ENCODE measurements at places on chromosomes 3 and 15.
A peak's percentile ranks its signal among the peaks of the same experiment; 100 is the strongest.

DNA sequence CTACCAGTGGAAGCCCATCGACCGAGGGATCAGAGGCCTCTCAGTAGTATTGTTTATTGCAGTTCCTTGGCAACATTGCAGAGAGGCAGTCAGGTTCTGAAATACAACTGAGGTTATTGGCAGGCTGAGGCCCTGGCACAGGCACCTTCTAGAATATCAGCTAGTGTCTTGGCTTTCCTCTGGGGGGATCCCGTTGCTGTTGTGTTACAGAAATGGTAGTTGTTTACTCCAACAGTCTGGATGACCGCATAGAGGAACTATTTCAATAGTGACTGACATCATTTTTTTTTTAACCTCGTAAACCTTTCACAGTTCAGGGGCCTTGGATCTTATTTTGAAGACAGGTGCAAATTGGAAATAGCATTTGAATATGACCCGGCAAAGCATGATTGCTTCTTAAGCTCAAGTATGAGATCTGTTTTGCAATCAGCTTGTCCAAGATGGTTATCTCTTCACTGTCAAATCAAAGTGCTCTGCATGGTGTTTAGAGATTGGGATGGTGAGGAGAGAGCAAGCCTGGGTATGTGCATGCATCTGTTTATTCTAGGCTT lies 63.9 kb downstream of the PGPEP1L start:
- DNase-seq: peak; percentile 44

GRCh38 chr15:32933236-32933635 lies 215.4 kb downstream of the GREM1 start:
- peak; percentile 16 for DNase-seq

DNA sequence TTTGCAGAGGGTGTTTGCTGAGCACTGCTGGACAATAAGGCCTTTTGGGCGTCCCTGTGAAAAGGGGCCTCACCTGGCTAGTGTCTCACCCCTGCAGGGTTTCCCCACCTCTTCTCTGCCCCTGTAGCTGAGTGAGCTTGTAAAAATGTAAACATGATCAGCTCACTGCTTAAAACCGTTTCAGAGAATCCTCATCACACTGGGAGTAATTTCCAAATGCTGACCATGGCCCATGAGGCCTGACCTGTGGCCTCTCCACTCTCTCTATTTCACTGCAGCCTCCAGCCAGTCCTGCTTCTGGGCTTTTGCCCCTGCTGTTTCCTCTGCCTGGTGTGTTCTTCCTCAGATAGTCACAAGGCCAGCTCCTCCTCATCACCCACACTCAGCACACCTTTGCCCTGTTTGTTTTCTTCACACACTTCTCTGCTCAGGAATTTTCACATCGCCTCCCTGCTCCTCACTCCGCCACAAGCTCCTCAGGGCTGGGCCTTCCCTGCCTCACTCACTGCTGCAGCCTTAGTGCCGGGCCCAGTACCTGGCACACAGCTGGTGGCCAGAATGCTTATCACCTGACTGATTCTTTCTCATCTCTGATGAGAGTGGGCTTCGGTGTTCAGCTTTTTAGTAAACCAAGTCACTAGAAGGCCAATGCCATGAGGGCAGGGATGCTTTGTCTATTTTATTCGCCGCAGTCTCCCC lies 79.3 kb upstream of the SEC13 start:
- no peak for DNase-seq

DNA sequence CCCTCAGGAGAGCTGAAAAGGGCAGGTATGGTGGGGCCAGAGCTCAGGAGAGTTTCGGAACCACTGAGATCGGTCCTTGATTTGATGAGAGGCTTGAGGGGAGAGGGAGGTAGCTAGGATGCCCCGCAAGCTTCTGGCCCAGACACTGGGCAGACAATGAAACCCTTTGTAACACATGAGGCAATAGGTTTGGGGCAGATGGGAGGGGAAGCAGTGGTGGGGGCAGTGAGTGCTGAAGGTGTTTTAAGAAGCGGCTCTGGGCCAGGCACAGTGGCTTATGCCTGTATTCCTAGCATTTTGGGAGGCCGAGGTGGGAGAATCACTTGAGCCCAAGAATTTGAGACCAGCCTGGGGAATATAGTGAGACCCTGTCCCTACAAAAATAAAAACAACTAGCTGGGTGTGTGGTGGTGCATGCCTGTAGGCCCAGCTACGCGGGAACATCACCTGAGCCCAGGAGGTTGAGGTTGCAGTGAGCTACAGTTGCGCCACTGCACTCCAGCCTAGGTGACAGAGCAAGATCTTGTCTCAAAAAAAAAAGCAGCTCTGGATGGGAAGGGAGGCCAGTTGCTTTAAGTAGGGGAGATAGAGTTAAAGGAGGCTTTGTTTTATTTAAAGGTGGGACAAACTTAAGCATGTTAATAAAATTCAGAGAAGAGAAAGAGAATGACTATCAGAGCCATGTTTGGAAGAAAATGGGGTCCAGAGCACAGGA lies 9.6 kb upstream of the SNX22 start:
- DNase-seq: no peak

GRCh38 chr15:96416934-96417759 lies 86.6 kb downstream of the NR2F2 start:
- peak; percentile 17 for DNase-seq

- DNase-seq: peak; percentile 92
These were observed 2.3 kb upstream of the UACA start for GRCh38 chr15:70765504-70766281.

DNA sequence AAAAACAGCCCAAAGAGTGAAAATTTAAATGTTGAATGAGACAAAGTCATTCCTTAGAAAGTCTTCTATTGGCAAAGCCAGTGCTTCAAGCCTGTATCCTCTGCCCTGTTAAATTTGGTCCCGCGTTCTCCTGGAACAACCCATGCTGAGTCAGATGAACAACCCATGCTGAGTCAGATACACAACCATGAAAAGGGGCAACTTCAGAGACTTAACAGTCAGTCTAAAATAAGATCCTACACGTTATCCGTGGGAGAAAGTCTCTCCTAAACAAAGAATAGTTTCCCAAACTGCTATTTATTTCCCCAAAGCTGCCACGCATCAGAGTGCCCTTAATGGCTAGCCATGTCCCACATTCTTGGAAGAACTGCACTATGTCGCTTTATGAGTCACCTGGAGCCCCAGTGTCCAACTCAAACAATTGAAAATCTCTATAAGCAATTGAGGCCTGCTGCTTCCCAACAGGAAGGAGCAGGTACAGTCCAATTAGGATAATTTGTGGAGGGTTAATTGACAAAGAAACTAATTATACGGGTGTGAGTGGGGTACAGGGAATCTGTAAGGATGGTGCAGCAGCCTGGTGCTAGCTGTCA lies 66.1 kb downstream of the WHAMM start:
- DNase-seq: peak; percentile 58

GRCh38 chr3:12907729-12908128 lies 66.4 kb upstream of the RPL32 start:
- no peak for DNase-seq

- DNase-seq: no peak
These were observed 7.3 kb upstream of the TNFSF10 start for GRCh38 chr3:172530566-172530965.

DNA sequence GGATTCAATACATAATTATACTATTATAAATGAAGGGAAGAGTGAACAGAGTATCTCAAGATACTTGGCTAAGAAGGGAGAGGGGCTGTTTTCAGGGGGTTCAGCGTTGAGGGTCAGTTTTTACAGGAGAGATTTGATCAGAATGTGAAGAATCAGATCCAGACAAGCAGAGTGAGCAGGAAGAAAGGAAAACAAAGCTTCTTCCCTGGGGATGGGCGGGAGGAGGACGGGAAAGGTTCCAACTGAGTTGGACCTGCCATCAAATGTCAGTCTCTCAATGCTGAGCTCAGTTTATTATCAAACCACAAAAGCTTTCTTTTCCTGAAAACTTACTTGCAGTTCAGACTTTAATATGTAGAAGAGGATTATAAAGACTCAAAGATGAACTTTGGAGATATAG lies 6.0 kb upstream of the MELTF start:
- DNase-seq: no peak

DNA sequence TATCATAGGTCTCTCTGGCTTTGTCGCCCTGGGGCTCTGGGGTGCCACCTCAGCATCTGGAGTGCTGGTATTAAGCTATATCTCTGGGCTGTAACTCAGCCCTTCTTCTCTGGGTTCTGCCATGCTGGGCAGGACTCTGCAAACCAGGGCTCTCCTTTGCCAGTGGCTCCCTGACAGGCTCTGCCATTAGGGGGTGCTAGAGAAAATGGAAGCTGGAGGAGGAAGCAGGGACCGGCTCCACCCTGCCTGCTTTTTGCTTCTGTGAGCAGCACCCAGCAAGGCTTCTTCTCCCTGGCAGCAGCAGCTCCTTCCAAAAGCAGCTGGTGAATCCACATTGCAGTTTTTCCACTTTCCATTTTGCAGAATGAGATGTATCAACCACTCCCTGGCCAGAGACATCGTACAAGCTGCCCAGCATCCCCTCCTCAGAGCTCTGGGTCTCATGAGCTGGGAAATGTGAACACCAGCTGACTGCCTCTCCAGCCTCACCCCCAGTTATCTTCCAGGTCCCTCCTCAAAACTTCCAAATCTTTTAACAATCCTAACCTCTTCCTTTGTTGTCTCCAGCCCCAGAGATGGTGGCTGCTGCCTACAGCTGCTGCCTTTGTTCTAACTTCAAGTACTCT lies 165.0 kb downstream of the ABHD5 start:
- DNase-seq: peak; percentile 78

DNA sequence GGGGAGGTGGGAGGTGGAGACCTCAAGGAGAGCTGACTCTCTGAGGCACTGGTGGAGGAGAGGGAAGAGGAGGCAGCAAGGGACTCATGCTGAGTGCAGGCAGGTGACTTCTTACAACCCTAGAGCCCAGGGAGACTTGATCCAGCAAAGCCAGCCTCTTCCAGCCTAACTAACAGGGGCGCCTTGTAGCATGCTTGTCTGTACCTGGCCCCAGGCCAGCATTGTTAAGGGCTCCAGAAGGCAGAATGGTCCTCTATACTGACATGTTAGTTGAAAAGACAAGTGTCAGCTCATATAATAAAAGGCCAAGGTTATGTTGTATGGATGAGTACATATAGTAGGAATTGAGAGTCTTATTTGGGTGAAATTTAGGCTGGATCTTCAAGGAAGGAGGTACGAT lies 65.4 kb downstream of the CHDH start:
- no peak for DNase-seq

DNA sequence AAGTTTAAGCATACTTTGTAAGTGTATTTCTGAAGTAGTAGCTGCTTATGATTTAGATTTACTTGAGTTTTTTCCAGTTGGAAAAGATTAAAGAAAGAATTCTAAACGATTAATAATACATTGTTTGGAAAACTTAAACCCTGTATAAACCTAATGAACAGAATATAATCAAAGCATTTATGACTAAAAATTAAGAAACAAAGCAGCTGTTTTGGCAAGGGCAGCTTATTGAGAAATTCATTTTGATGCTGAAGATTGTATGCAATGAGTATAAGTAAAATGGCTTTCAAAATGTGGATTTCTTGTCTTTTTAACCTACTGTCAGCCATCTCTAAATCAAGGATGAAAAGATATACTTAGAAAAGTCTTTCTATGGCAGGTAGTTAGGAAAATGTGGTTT lies 140.2 kb downstream of the POLQ start:
- DNase-seq: no peak

GRCh38 chr3:52246728-52247408 lies 1.3 kb downstream of the PPM1M start:
- DNase-seq: no peak

DNA sequence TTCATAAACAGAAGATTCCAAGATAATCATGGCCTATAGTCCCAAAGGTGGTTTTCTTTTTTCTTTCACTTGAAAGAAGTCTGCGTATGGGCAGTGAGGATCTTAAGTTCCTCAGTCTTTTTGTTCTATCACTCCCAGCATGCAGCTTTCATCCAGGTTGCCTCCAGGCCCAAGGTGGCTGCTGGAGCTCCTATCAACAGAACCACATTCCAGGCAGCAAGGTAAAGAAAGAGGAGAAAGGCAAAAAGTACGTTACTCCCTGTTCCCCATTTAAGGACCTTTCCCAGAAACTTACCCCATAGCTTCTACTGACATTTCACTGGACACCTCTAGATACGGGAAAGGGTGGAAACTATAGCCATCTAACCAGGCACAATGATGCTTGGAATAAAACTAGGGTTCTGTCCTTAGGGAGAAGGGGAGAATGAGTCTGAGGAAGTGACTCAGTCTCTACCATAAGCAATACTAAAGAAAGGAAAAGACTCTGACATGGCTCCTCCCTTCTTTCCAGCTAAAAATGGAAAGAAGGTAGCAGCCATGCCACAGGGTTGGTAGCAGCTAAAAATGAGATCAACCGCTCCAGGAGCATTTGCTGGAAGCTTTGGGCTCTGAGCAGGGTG lies 313.9 kb upstream of the NR2E3 start:
- DNase-seq: peak; percentile 53

DNA sequence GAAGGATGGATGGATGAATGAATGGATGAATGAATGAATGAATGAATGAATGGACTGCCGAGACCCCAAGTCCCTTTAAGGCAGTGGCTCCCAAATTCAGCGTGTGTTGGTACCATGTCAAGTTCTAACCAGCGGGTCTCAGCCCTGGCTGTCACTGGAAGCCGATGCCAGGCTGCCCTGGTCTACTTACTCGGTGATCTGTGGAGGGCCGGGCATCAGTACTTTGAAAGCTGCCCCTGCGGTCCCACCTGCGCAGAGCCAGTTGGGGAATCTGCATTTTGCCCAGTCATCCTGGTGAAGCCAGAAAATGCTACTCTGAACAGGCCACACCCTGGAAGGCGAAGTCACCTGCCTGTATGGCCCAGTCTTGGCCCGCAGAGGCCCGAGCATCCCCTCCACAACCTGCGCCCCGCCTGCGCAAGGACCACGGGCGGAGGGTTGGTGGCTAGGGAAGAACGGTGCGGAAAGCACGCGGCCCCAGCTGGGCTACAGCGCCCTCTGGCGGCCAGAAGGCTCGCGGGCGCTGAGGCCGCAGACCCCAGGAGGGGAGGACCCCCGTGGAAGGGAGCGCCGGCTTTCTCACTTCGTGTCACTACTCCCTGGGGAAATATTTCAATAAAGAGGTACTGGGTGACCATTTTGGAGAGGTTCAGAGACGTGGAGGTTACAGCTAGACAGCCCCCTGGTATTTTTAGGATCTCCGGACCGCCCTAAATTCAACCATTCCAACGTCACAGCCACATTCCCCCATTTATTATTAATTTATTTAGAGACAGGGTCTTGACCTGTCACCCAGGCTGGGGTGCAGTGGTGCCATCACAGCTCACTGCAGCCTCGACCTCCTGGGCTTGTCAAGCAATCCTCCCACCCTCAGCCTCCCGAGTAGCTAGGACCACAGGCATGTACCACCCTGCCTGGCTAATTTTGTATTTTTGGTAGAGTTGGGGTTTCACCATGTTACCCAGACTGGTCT lies 34.9 kb downstream of the PRKCD start:
- DNase-seq: peak; percentile 46

- DNase-seq: no peak
These were observed 85.2 kb upstream of the PRR23C start for GRCh38 chr3:139129892-139130291.

DNA sequence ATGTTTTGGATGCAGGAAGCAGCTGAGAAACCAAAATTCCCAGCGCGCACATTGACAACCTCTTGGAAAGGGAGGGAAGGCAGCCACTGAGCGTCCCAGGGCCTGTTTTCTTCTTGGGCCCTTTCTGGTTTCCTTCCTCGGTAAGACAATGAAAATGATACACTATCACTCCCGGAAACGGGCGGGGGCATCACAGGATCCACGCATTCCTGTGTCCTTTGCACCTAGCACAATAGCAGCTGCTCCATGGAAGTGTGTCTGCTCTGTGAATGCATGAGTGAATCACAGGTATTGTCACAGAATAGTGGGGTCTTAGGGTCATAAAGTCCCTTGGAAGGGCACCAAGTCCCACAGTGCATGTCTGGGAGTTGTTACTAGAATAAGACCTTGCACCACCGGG lies 6.3 kb upstream of the ITPKA start:
- DNase-seq: no peak

GRCh38 chr3:139652561-139652960 lies 25.2 kb downstream of the NMNAT3 start:
- DNase-seq: no peak

- DNase-seq: no peak
These were observed 175.2 kb downstream of the LSAMP start for GRCh38 chr3:116270056-116270455.
